ENCODE measurements at places on chromosomes 6 and 20.

DNA sequence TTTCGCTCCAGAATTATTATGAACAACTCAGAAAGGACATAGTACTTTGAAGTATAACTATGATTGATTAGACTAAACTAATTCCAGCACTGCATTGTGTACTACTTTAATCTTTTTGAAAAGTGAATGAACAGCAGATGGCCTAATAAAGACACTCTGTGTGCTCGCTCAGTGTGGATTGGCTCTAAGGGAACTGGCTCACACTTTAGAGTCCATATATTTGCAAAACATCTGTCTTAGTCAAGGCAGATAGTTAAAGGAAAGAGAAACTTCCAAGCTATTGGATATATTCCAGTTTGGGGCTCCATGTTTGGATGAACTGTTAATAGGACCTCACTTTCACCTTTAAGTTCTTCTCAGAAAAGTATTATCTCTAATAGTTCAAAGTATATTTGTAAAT lies 218.9 kb downstream of the EYA4 start:
- DNase-seq: no peak

GRCh38 chr6:14075095-14075503 lies 42.5 kb upstream of the CD83 start:
- no peak for DNase-seq

DNA sequence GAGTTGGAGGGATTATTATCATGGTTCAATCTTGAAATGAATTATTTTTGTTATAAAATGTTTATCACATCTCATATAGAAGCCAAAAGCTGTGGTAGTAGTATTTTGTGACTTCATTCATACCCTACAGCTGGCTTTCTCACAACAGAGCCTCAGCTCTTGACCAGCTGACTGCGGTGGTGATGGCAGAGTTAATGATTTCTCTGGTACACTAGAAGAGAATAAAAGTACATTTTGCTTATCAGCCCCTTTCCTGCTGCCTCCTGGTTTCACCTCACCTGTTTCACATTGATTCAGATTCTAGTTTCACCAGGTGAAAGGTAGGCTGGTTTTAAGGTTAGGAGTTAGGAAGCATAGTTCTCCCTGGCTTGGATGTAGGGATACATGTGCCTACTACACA lies 55.7 kb downstream of the AFG1L start:
- no peak for DNase-seq

- no peak for DNase-seq
These were observed 49.7 kb upstream of the EYA2 start for GRCh38 chr20:46844965-46845364.

GRCh38 chr6:166512567-166512966 lies 73.9 kb downstream of the RAMACL start:
- DNase-seq: no peak

DNA sequence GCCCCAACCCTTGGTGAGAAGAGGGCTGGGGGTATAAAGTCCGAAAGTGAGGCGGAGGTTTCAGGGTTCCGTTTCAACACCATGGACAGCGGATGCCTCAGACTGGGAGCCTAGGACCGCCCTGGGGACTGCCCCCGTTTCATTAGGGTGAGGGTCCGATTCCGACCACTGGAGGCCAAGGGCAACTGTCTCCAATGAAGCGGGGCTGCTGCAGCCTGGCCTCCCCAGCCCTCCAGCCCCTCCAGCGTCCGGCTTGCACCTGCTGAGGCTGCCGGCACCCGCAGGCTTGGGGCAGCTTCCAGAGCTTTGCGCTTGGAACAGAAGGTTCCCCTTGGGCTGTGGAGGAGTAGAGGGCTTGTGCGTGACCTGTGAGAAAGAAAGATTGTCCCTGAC lies 39.9 kb downstream of the YTHDF1 start:
- no peak for DNase-seq

DNA sequence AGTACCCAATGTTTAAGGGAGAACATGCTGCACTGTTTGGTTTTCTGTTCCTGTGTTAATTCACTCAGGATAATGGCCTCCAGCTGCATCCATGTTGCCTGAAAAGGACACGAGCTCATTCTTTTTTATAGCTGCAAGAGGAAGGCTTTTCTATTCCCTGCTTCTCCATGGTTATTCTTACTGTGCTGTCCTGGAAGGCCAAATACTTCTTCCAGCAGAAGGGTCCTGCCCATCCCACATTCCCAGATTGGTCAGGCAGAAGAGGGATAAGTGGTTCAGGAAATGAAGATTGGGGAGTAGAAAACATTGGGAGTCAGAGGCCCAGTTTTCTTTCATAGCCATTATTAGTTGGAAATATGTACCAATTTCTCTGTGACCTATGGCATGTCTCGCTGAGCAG lies 122.4 kb downstream of the TCP11 start:
- no peak for DNase-seq

GRCh38 chr6:144993870-144994269 lies 708.7 kb downstream of the UTRN start:
- DNase-seq: no peak

DNA sequence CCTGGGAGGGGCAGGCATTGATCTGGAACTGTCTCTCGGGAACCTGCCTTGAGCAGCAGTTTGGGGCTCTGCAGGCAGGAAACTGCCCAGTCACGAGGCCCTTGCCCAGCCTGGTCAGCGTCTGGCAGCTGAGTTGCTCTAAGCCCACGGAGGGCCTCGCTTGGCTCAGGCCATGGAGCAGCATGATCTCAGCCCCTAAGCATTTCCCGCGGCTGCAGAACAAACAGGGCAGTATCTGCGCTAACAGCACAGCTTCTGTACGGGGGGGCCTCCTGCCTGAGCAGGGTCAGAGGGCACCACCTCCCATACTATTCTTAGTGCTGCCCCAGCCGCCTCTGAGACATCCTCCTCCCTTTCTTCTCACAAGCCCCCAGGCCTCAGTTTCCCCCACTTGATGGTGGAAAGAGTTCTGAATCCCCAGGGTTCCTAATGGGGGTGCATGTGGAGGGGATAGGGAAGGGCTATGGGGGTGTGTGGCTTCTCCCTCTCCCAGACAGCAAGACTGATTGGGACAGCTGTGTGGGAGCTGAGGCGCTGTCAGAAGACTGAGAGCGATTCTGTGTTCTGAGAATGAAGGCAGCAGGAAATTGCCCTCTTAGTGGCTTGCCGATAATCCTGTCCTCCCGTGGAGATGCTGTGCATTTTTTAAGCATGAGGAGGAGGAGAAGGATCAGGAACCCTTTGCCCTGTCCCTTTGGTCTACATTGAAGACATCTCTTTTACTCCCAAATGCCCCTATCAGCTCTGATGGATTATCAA lies 46.4 kb downstream of the MOCS1 start:
- DNase-seq: no peak

DNA sequence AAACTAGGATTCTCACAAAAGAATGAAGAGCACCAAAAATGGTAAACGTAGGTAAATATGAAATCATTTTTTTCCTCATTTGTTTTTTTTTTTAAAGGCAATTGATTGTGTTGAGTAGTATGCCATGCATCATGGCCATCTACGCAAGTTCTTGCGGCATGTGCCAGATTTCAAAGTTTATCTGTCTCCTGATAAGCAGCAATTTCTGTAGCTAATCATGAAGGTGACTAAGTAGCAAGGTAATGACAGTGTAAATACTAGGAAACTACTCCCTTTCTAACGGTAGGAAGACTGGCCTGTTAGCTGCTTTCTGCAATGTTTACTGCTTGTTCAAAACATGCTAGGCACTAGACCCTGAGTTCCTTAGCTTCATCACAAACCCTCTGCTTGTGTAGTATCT lies 13.4 kb upstream of the LY86 start:
- no peak for DNase-seq

DNA sequence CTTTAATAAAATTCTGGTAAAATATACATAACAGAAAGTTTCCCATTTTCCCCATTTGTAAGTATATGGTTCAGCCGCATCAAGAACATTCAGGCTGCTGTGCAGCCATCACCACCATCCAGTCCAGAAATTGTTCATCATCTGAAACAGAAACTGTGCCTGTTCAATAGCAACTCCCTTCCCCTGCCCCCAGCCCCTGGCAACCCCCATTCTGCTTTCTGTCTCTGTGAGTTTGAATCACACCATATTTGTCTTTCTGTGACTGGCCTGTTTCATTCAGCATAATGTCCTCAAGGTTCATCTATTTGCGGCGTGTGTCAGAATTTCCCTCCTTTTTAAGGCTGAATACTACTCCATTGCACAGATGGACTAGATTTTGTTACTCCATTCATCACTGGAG lies 19.1 kb downstream of the VSTM2L start:
- DNase-seq: no peak

- DNase-seq: no peak
These were observed 4.9 kb downstream of the SMAP1 start for GRCh38 chr6:70672549-70672948.

GRCh38 chr6:54717849-54718455 lies 128.6 kb upstream of the FAM83B start:
- DNase-seq: no peak

GRCh38 chr6:27541212-27541932 lies 68.5 kb upstream of the ZNF184 start:
- DNase-seq: no peak

GRCh38 chr6:93412452-93412851 lies 6.9 kb downstream of the EPHA7 start:
- no peak for DNase-seq

DNA sequence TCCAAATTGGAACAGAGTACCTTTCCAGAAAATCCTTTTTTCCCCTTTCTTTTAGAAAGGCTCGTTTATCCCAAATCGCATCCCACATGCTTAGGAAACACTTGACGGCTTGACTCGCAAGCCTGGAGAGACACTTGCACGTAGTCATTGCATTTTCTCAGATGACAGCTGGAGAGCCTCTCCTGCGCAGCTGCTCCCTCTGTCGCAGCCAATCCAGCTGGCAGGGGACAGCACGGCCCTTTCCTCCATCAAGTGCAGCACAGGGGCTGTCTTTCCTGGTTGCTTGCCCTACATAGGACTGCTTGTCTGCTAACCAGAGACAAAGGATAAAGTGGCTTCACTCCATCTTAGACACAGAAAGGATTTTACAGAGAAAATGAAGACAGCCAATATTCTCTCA lies 77.6 kb upstream of the RGS17 start:
- no peak for DNase-seq

- DNase-seq: no peak
These were observed 6.1 kb downstream of the EEF1A1 start for GRCh38 chr6:73514746-73515110.

GRCh38 chr20:34420146-34420545 lies 57.1 kb downstream of the ITCH start:
- DNase-seq: no peak

- DNase-seq: no peak
These were observed 601.2 kb upstream of the ARID1B start for GRCh38 chr6:156175971-156176421.

- DNase-seq: no peak
These were observed 60.3 kb downstream of the ADGRG6 start for GRCh38 chr6:142361779-142362750.

DNA sequence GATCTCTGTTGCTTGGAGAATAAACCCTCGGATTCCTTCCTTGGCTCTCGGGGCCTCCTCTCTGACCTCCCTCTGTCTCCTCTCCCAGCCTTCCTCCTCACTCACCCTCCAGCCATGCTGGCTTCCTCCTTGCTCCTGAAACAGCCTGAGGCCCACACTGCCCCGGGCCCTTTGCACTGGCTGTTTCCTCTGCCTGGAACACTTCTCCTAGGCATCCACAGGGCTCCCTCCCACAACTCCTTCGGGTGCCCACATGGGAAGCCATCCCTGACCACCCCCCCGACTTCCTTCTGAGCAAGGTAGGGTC lies 87.7 kb downstream of the CEBPB start:
- DNase-seq: no peak

DNA sequence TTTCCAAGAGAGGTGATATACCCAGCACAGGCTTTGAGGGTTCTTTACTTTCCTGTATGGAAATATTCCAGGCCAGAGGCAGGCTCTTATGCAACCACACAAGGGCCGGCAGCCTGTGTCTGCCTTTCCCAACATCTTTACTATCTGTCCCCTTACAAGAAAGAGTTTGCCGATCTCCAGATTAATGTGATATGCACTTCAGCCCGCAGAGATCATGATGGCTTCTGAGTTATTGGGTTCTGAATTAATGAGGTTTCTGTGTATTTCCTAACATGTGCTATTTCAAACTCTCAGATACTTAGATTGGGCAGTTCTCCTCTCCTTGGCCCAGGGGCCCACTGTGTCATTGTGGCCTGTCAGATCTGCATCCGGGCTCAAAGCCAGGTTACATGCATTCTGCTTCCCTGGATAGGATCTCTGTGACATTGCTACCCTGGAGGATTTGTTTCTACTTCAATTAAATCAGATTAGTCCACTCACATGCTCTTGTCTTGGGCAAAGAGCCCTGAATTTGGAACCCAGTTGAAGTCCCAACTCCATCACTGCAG lies 56.6 kb downstream of the TGM2 start:
- DNase-seq: no peak

DNA sequence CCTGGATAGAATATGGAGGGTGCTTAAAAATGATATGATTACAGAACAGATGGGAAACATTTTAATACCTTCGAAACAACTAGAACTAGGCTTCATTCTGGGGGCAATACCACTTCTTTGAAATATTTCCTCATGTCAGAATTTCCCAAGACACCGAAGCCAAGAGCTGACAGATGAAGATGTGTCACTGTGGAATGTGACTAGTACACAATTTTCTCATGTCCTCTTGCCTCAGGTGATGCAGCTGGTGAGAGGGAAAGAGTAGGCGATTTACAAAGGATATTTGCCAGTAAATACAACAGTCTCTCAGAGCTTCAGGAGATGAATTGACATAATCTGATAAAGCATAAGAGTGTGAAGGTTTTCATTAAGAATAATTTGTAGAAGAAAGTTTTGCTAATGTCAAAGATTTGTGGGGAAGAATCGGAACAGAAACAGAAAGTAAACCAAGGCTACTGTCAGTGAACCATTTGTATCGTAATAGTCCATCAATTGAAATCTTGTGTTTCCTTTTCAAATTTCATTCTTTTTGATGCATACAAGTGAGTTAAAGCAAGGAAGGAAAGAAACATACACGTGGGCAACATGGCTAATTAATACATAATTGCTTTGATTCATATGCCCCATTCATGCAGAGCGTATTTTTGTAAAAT lies 164.7 kb upstream of the CCN2 start:
- DNase-seq: no peak

- no peak for DNase-seq
These were observed 100.9 kb downstream of the PPP1R14C start for GRCh38 chr6:150243620-150244314.

DNA sequence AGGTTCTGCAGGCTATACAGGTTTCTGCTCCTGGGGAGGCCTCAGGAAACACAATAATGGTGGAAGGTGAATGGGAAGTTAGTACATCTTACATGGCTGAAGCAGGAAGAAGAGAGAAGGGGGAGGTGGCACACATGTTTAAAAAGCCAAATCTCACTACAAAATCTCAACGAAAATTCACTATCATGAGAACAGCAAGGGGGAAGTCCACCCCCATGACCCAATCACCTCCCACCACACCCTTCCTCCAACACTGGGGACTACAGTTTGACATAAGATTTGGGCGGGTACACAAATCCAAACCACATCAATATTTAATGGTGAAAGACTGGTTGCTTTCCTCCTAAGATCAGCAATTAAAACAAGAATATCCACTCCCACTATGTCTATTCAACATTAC lies 13.8 kb upstream of the POLR1H start:
- no peak for DNase-seq

DNA sequence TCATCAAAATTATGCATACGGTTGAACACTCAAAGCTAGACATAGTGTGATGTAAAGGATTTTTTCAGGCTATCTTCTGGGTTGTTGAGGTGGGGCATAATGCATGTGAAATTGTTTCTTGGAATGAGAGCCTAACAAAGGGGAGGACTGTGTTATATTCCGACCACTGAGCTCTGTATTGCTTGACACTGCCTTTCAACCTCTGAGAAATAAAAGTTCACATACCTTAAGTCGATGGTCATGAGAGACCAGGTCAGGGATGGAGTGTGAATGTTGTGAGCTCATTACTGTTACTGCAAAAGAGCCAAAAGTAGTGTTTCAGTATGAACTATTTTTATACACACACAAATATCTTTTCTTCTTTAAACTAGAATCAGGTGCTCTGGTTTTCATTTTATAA lies 5.0 kb downstream of the PFDN4 start:
- DNase-seq: no peak
